HT-29 (cell line): ENCODE measurements at places on chromosomes 12 and 14. TPM values are rescaled to one million over a fixed set of nuclear protein-coding genes. Genes with fewer than 3 reads are reported as not detected.
A peak's percentile ranks its signal among the peaks of the same experiment; 100 is the strongest.

Gene SYNDIG1L
- not detected in 2 replicates for total RNA-seq

Gene BEGAIN
- 0.53 and 1.5 TPM in 2 replicates for total RNA-seq

Gene EML5
- under 0.01 and 0.63 TPM in 2 replicates for total RNA-seq

Gene RAPGEF3
- total RNA-seq = 38.2 and 44.1 TPM in 2 replicates

Gene NINJ2
- total RNA-seq = 8.6 and 10.9 TPM in 2 replicates

GRCh38 chr12:47272412-47273190 lies 192.8 kb upstream of the AMIGO2 start:
- no peak for DNase-seq

GRCh38 chr12:80015660-80016059 lies 80.8 kb upstream of the PPP1R12A start:
- no peak for DNase-seq

- no peak for DNase-seq
Measured at GRCh38 chr12:105672121-105672975, 341.9 kb downstream of the C12orf75 start.

DNA sequence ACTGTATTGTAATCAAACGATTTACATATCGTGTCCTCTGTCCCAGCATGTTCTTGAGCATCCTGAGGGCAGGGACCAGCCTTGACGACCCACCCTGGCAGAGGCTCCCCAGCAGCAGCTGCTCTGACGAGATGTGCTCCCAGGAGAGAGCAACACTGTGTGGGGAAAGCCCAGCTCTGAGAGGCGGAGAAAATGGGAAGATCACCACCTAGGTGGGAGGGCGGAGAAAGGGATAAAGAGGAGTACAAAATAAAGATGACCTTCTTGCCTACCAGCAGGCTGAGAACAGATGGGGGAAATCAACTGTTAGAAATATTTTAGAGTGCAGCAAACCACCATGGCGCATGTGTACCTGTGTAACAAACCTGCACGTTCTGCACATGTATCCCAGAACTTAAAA lies 71.5 kb upstream of the CAPRIN2 start:
- no peak for DNase-seq

- DNase-seq = no peak
Measured at GRCh38 chr12:24776861-24777260, 172.0 kb downstream of the BCAT1 start.

DNA sequence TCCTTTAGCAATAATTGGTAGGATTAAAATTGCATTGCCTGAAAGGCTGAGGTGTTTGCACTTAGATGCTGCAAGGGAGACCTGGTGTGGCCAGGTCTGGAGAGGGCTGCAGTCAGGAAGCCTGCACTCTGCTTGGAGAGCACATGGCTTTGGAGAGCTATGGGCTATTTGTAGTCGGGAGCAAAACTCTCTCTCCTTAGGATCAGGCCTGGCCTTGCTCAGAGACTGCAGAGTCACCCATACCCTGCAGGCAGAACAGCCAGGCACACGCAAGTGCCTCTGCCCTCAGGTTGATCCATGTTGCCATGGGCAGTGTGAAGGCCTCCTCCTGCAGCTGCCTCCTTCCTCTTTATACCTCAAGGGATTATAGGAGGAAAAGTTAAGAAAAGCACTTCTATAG lies 26.8 kb downstream of the CKB start:
- no peak for DNase-seq

GRCh38 chr14:97262336-97262735 lies 465.2 kb downstream of the VRK1 start:
- no peak for DNase-seq

DNA sequence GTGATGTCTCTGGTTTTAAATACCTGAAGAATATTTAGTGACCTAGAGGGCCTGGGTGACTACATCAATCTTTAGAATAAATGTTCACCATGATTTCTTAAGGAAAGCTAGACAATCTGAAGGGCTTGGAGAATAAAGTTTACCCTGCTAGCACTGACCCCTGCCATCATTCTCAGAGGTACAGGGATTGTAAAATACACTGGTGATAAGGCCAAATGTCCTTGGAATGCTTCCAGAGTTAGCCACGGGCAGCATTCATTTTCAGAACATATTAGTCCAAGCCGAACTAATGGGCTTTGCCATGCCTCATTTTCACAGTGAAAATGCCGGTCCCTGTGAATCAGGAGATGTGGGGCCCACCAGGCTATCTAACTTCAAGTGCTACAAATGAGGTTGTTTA lies 1381.7 kb upstream of the SEL1L start:
- DNase-seq = no peak

DNA sequence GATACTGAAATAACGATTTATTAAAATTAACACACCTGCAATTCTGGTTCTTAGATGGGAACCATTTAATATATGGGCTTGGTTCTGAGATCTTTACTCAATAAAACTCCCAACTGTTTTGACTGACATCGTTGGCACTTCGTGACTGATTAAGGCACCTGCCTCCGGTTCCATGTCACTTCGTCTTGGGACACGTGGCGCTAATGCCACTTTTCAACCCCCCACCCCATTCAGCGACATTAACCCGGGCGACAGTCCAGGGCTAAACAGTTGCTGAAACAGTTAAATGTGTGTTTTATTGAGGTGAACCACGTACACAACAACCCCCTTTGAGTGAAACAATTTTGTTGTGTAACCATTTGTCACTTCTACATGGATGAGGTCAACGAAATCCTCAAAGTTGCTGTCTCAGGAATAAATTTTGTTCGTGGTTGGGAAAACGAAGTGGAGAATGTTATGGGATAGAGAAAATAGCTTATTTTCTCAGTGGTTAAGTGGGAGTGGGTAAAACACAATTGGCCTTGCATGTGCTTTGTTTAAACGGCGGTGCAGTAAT lies 9.9 kb upstream of the SLC38A2 start:
- peak; percentile 28 for DNase-seq

GRCh38 chr14:105124823-105125222 lies 43.8 kb downstream of the JAG2 start:
- no peak for DNase-seq

- DNase-seq = peak; percentile 95
Measured at GRCh38 chr12:100573292-100574186, at the start of gene GAS2L3. Gene GAS2L3 (plus strand): TSS chr12:100573684. CDS start chr12:100594905, 21,221 bp downstream.

- no peak for DNase-seq
Measured at GRCh38 chr12:80129895-80130530, 30.7 kb downstream of the OTOGL start.

GRCh38 chr14:94596361-94596760 lies 15.1 kb downstream of the SERPINA5 start:
- DNase-seq = no peak

- no peak for DNase-seq
Measured at GRCh38 chr12:71268598-71269280, 110.9 kb upstream of the TSPAN8 start.
